Esophagus muscularis mucosa (tissue), 4 donors: ENCODE measurements at places on chromosomes 7 and 10. TPM values are rescaled to one million over a fixed set of nuclear protein-coding genes. Genes with fewer than 3 reads are reported as not detected.
A peak's percentile ranks its signal among the peaks of the same experiment; 100 is the strongest.

Gene GDI2
- 233 TPM for total RNA-seq

Gene CNPY1
- not detected for total RNA-seq

GRCh38 chr7:143388491-143389101, 7.5 kb downstream of the ZYX start:
- no peak for DNase-seq

- no peak for DNase-seq
Observed at GRCh38 chr7:26910221-26910620, 45.8 kb upstream of the SKAP2 start.

GRCh38 chr10:126538439-126539135, 131.9 kb downstream of the C10orf90 start:
- peak; percentile 29 for DNase-seq

DNA sequence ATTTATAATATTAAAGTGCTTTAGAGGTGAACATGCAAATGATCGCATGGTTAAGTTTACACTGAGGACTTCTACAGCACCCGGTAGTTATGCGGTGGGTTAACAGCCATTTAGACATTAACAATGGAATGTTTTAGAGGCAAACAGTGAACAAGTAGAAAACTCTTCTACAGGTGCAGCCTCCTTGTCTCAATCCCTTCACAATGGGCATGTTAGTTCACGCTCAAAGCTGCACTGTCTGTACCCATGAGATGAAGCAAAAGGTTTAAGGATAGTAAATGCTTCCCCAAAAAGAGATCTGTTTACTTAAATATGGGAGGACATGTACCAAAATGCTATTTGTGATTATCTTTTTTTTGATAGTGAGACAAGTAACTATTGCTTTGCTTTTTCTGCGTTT, 25.1 kb downstream of the PUS7 start:
- DNase-seq, result no peak

- DNase-seq, result no peak
Observed at GRCh38 chr10:103692436-103692951, 162.9 kb downstream of the SH3PXD2A start.

GRCh38 chr7:72386118-72386517, 26.0 kb downstream of the CALN1 start:
- peak; percentile 21 for DNase-seq

GRCh38 chr7:44565097-44565794, 8.5 kb downstream of the DDX56 start:
- DNase-seq, result no peak

DNA sequence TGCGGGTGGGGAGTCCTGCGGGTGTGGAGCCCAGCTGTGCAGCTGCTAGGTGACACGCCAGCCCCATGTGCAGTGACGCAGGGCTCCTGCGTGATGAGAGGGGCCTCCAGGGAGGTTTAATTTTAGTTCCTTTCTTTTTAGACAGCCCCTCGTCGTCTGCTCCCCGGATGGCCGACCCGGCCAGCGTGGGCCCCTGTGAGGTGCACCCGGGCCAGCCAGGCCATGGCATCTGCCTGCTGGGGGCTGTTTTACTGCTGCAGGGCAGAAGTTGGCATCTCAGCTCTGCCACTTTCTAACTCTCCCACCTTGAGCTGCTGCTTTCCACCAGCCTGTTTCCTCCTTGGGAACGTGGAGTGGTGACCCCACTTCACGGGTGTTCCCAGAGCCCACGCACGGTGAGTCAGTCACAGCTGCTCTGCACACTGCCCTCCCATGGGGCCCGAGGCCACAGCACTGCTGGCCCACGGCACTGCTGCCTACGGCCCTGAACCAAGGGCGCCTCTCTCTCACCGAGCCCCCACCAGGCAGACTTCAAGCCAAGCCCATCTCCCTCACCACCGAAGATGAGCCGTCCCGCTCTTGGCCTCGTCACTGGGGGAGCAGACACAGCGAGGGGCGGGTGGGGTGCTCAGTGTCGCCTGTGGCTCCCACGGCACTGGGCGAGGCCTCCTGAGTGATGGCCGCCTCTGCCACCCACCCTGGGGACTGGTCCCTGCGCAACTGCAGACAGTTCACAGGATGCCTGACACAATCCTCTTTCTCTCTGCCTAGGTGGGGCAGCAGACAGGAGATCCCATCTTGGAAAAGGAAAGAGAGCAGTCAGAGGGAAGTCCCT, 21.3 kb downstream of the CYP2W1 start:
- DNase-seq, result no peak

GRCh38 chr7:49839863-49840645, 66.6 kb downstream of the VWC2 start:
- DNase-seq, result no peak

DNA sequence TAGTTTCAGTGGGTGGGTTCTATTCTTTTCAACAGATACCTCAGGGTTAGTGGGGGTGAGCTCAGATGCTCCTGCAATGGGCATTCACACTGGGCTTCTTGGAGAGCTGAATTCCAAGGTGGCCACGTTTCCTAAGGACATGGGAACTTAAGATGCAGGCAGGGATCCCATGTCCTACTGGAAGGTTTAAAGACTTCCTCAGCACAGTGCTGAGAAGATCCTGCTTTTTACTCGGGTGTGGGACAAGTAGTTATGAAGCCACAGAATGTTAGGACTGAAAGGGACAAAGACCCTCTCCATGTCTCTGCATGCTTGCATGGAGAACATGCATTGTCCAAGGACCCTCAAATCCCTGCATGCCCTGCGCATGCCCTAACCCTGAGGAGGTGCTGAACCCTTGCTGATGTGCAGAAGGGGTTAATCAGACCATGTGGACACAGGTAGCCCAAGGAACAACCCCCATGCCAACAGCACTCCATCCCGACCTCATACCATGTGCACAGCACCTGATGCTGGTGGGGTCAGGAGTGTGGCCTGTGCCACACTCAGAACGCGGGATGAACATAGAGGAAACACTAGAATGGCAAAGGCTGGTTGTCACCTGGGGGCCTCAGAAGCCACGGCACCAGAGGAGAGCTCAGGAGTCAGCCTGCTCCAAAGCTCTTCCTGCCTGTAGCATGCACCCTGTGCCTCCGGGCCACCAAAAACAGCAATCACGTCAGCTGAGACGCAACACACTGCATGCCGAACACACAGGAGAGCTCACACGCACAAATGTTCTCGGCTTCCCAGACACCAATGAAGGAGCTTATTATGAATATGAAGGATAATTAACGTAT, 15.2 kb downstream of the IL2RA start:
- peak; percentile 60 for DNase-seq
